OCI-M1 (cell line): ENCODE measurements at places on chromosomes 11 and 22.

DNA sequence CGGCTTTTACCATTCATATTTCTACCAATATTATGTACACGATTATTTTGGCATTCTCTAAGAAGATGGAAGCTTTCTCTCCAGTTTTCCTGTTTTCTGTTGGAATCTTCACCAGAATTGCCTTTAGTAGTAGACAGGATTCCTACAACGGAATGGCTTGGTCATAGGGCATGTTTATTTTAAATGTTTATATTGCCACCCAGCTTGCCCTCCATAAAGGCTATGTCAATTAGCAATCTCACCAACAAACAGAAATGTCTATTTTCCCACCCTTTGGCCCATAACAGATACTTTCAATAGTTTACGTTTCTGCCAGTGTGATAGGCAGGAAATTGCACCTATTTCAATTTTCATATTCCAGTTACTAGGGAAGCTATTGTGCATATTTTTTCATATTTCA lies 893.5 kb downstream of the NTM start:
- DNase-seq, result no peak

GRCh38 chr11:67482275-67482826 lies 475 bp upstream of the AIP start:
- no peak for DNase-seq

GRCh38 chr22:30045494-30045887 lies 34.8 kb upstream of the HORMAD2 start:
- DNase-seq, result no peak

- no peak for DNase-seq
These were observed 162.7 kb upstream of the SORL1-AS1 start for GRCh38 chr11:121615501-121615900.

DNA sequence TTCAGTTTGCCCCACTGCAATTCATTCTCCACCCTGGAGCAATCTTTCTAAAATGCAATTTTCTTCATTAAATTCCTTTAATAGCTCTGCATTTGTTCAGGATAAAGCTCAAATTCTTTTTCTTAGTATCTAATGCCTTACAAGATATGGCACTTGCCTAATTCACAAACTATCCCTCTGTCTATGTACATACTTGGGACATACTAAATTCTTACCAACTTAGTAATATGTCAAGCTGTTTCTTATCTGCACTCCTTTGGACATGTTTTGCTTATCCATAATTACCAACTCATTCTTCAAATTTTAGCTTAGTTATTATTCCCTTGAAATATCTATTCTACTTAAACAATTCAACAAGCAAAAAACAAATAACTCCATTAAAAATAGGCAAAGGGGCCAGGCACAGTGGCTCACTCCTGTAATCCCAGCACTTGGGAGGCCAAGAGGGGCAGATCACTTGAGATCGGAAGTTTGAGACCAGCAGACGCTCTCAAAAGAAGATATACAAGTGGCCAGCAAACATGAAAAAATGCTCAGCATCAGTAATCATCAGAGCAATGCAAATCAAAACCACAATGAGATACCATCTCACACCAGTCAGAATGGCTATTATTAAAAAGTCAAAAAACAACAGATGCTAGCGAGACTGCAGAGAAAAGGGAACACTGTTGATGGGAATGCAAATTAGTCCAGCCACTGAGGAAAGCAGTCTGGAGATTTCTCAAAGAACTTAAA lies 96.9 kb downstream of the FAM76B start:
- DNase-seq, result no peak

DNA sequence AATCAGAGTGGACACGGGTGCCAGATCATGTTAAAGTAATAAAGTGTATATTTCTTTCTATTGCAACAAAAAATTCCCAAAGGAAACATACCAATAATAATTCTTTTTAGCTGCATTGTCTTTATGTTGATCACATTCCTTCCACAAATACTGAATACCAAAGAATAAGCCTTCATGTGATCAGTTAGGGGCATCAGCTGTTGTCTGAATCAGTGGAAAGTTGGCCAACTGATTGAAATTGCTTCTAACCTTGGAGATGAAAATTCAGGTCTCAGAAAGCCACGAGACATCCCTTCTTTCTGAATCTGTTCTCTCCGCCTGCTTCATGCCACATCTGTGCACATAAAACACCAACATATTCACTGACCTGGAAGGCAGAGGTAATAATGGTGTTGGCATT lies 785.2 kb downstream of the KCNA4 start:
- DNase-seq, result no peak

- no peak for DNase-seq
These were observed 23.7 kb downstream of the SFI1 start for GRCh38 chr22:31520051-31520450.

- no peak for DNase-seq
These were observed 233.5 kb downstream of the DSCAML1 start for GRCh38 chr11:117563556-117563955.

DNA sequence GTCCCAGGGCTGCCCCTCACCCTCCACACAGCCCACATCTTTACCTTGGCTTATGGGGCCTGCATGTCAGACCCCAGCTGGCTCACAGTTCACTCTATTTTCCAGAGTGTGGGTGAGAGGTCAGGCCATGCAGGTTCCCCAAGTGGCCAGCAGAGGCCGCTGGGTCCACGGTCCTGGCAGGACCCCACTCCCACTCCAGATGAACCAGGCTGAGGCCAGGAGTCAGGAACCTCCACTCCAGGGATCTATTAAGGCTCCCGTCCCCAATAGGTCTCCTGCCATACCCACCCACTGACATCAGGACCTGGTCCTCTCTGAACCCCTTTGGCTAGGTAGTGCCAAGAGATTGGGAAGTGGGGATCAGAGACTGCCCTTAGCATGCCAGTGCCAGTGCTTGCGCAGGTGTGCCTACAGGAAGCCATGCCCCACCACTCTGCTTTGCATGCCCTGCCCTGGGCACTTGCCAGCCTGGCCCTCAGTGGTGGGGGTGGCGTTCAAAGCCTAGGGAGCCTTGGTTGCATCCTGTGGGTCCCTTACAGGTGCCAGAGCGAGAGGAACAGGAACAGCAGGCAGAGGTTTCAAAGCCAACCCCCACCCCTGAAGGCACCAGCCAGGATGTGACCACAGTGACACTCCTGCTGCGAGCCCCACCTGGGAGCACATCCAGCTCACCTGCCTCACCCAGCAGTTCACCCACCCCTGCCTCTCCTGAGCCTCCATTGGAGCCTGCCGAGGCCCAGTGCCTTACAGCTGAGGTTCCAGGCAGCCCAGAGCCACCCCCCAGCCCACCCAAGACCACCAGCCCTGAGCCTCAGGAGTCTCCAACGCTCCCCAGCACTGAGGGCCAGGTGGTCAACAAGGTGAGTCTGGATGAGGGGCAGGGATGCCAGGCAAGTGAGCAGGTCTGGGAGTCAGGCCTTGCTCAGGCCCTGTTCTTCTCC lies 8.3 kb downstream of the SMTN start:
- DNase-seq, result peak; percentile 58

DNA sequence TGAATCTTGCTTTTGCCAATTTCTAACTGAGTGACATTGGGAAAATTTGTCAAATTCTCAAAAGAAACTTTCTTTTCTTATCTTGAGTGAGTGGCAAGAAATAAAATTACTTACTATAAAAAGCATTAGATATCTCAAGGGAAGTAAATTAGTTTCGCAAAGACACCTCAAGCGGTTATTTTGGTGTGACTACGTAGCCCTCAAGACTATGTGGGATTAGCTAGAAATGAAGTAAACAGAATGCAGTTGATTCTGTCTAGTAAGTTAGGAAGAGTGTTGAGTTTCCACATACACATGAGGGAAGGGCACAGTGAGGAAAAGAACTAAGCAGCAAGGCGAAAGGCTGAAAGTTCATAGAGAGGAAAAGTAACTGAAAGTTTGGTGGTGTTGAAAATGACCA lies 28.3 kb upstream of the MS4A6A start:
- DNase-seq, result no peak

DNA sequence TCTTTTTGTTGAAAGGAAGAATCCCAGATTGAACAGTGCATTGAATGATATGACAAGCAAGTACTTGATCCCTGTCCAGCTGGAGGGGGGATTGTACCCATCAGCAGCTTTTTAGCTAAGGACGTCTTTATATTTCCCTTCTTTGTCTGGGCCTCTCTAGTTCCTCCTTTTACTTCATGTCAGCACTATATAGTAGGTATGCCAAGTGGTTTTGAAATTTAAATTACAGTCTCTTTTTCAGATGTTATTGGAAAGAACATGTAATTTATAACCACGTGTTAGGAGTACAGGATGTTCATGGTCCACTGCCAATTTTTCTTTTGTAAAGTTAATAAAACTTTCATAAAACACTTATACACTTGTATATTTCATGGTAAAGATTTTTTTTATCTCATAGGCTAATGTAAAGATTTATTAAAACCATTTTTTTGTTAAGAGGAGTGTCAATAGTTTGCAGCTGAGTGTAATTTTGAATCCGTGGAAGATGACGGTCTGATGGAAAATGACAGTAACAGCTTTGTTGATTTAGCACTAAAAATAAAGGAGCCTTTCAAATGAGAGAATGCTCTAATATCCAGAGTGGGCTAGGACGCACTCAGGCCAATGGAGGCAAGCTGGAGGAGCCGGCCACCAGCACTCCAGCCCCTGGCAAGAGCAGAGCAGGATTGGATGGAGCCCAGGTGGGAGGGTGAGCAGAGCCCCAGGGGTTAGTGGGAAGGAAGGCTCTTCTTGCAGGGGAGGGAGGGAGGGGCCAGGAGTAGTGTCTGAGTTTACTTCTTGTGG lies 488.3 kb downstream of the INSC start:
- DNase-seq, result no peak

GRCh38 chr11:83255366-83255765 lies 30.8 kb downstream of the CCDC90B start:
- no peak for DNase-seq

GRCh38 chr22:19879246-19879570 lies 24.5 kb upstream of the GNB1L start:
- DNase-seq, result no peak

GRCh38 chr11:66694732-66695207 lies 17.1 kb upstream of the RBM4B start:
- DNase-seq, result peak; percentile 95

DNA sequence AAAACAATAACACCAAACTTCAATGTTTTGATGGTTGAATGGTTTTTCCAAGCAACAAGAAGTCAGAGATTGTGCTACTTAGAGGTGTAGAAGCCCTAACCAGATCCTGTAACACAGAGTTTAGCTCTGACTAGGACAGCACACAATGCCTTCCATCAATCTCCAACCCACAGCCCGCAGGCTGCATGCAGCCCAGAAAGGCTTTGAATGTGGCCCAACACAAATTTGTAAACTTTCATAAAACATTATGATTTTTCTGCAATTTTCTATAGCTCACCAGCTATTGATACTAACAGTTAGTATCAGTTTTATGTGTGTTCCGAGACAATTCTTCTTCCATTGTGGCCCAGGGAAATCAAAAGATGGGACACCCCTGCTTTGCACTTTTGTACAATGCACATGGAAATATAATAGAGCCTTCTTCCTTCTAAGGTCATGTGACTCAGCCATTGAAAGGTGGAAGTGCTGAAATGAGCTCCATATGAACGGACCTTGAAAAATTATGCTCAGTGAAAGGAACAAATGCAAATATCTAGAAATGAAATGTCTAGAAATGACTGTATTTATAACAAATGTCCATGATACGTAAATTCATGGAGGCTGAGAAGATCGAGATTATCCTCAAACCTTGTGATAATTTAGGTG lies 47.6 kb upstream of the VPREB1 start:
- DNase-seq, result no peak

DNA sequence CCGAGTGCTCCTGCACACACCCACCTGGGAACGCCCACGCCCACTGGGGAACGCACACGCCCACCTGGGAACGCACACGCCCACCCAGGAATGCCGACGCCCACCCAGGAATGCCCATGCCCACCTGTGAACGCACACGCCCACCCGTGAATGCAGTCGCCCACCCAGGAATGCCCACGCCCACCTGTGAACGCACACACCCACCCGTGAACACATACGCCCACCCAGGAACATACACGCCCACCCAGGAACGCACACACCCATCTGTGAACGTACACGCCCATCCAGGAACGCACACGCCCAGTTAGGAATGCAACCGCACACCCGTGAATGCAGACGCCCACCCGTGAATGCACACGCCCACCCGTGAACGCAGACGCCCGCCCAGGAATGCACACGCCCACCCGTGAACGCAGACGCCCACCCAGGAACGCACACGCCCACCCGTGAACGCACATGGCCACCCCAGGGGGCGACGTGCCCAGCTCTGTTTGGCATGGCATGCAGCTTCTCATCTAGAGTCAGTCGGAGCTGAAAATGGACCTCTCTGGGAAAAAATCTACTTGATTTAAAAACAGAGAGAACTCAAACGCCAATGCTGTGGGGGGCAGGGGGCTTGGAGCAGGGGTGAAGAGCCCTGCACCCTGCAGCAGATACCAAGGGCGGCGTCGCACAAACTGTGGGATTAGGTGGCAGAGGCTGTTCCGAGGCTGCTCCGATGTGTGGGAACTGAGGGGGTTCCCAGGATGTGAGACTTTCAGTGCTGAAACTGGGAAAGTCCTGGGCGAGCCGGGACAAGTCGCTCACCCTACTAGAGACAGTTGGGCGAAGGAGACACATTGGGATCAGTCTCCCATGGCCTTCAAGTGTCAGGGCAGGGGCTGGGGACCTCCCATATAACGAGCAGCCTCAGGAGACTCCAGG lies 83.3 kb downstream of the MYEOV start:
- DNase-seq, result no peak

GRCh38 chr22:25110846-25111578 lies 88.6 kb upstream of the CRYBB3 start:
- peak; percentile 94 for DNase-seq

DNA sequence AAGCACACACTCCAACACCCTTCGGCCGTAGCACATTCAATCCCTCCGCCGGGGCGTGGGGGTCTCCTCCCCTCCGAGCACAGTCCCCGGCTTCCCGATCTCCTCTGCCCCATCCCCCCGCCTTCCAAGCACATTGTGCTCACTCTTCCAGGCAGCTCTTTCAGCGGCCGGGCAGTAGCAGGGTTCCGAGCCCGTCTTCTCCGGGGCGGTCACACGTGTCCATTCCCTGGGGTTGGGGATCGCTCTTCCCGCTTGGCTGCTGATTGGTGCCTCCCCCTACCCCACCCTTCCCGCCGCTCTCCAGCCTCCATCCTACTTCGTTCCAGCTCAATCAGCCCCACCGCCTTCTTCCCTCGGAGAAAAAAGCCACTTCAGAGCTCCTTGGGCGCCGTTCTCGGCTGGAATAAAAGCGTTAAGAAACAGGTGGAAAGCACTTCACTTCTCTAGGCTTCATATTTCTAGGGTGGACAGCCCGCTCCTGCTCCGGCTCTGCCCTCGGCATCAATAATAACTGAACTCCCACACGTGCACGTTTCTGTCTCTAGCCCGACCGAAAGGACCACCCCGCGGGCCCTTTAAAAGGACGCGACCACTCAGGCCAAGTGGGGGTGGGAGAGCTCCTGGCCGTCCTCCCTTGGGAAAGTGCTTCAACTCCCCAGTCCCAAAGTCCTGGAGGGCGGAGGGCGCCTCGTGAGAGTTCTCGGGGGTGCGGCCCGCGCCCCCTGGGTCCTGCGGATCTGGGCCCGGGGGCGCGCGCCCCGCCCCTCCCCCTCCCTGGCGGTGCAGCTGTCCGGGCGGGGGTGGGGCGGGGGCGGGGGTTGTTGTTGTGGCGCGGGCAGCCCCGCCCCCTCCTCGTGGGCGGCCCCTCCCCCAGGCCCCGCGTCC lies 464 bp upstream of the CECR2 start:
- no peak for DNase-seq
